HAP-1 (cell line): ENCODE measurements at places on chromosomes 5 and 9.

DNA sequence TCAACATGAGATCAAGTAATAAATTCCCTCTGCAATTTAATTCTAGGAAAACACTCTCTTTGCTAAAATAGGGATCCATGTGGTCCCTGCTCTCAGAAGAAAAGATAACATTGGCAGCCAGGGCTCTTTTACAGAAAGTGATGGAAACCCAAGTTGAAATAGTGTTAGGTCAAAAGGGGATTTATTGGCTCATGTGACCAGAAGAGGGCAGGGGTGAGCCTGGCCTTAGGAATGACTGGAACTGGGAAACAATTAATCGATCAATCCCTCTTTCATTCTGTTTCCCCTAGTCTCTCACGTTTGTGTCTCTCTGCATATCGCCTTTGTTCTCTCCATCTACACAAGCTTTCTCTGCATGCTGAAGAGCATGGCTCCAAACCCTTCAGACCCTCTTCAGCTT lies 58.3 kb upstream of the ALDH1B1 start:
- no peak for DNase-seq

GRCh38 chr9:118223111-118223510 lies 518.9 kb downstream of the TLR4 start:
- no peak for DNase-seq

DNA sequence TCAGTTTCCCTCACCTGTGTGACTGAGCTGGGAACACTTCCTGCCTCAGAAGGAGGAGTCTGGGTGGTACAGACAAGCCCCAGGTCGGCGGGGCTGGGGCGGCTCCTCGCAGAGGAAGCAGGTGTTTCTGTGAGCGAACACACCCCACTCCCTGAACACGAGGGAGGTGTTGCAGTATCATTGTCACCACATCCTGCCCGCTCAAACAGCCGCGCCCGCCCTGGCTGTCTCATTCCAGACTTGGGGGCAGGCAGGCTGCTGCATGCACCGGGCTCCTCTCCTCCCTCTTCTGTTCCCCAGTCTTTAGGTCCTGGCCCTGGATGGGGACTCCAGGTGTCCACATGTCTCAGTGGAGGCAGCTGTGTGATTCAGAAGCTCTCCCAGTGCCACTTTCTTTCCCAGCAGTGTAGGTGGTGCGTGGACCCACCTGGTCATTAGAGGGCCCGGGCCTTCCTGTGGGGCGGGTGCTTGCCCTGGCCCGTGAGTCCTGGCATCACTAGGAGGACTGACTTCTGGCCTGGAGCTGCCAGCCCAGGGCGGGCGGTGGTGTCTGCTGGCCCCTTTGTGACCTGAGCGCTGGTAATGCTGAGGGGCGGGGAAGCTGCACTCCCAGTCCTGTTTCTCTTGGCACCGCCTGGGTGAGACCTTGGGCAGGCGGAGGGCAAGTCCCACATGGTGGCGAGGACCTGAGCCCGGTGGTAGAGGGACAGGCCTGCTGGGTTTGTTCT lies 18.3 kb upstream of the PHYHD1 start:
- no peak for DNase-seq

DNA sequence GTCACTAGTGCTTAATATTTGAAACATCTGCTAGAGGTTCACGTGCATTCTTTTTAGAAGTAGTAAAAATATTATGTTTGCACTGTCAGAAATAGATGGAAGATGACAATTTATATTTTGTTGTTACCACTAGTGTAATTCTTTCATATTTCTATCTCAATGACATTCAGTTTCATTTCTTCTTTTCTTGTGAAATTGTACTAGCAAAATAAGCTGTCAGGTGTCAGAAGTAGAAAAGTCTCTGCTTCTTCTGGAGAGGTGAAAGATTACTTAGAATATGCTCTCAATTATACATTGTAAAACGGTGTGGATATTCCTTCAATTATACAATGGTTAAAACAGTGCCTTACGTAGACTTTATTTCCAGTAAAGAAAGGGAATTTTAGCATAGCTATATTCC lies 395.4 kb downstream of the CSNK1G3 start:
- DNase-seq = no peak
